ENCODE measurements at places on chromosomes 3 and 15.
A peak's percentile ranks its signal among the peaks of the same experiment; 100 is the strongest.

GRCh38 chr3:57681691-57682090 is 11.2 kb downstream of the DENND6A start:
- DNase-seq = no peak

- no peak for DNase-seq
These were observed 1.6 kb upstream of the MCTP2 start for GRCh38 chr15:94229591-94230369.

GRCh38 chr15:85112997-85113396 is 131.3 kb downstream of the PDE8A start:
- no peak for DNase-seq

- peak; percentile 70 for DNase-seq
These were observed 383.1 kb upstream of the TPRG1 start for GRCh38 chr3:188788621-188789081.

DNA sequence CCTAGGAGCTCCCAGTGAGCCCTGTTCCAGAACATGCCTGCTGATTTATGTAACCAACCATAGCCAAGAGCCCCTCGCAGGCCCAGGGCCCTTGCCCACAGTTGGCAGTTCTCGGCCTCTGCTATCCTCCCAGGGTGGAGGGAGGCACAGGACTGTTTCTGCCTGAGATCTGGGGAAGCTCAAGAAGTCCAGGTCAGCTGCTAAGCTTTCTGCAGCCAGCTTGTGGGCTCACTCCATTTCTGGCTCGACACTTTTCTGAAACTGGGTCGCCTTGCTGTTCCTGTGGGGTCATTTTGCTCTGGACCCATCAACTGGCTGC is 72.5 kb upstream of the HERC1 start:
- no peak for DNase-seq

DNA sequence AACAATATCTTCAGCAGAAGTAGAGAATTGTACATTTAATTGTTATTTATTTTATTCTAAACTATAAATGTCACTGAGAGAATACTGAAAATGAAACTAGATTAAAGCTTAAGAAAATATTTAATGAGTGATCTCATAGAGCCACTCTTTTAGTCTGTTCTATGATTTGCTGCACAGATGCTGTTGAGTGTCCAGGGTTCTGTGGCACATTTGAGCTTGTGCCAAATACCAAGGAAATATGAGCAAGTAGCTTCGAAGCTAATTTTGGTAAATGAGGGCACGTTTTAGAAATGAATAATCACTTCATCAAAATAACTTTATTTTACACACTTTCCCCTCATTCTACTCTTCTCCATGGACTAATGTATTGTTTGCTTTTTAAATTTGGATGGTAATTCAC is 53.6 kb upstream of the THRB start:
- peak; percentile 41 for DNase-seq

DNA sequence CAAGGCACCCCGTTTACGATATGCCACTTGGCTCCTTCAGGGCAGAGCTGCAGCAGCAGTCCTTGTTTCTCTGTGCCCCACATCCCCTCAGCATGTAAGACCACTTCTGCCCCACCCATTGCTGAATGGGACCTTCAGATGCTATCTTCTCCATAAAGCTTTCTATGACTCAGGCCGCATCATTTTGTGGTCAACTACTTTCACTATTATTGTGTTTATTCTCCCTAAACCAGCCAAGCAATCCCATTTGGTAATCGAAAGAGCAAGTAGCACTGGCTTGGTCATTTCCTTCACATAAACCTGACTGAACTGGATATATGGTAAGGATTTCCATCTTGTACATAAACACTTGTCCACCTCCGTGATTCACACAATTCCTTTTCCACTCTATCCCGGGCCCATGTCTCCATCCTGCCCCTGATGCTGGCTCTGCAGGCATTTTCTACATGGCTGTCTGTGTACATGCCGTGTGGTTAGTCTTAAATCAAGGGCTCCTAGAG is 25.7 kb downstream of the LIPC start:
- peak; percentile 32 for DNase-seq

DNA sequence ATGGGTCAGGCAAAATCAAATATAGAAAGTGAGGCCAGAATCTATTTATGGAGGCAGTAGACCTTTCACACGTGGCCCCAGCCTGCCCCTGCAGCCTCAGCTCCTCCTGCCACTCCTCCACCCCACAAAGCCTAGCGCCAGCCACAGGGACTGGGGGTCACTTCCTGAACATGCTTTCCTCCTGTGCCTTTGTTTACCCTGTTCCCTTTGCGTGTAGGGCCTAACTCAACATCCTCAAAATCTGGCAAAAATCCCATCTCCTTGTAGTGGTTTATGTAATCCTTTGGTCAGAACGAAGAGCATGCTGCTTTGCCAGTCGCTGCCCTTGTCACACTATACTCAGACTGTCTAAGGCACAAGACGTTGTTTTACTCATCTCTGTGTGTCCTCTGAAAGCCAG is 39.6 kb downstream of the KBTBD12 start:
- DNase-seq = no peak

DNA sequence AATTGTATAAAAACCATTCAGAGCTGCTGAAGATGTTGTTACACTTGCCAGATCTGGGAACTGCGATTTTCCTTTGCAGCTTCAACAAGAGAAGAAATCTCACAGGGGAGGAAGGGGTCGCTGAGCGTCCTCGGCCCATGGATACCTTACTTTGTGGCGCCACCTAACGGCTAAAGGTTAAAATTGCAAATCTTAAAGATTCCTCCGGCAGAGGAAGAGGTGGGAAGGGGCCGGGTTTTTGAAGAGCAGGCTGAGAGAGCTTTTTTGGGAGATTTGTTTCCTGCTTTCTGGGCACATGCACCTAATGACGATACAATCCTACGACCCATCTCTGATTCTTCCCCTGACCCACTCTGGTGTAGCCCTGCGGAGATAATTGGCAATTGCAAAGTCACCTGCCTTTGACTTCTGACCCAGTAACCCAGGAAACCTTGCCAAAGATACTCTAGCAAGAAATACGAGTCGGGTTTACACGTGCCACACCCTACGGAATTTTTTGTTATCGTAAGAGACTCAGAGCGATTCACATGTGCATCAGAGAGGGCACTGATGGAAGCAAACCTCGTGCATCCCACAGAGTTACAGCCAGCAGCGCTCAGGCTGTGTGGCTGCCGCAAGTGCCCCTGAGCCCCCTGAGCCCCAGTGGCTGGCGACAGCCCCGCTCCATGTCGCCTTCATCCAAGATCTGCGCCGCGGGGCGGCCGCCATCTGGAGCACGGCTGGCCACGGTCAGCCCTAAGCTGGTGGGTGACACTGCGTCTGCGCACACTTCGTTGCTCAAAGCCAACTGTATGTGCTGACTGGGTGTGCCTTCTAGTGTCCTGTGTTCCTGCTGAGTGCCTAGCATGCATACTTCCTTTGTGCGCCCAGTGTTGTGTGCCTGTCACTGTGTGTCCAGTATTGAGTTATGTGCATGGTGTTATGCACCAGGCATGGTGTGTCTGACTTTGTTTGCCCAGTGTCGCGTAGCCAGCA is 55.2 kb upstream of the CHRNA7 start:
- DNase-seq = no peak

- no peak for DNase-seq
These were observed 175.9 kb downstream of the FEZF2 start for GRCh38 chr3:62197350-62198012.

- DNase-seq = no peak
These were observed 666.5 kb downstream of the SQOR start for GRCh38 chr15:46301291-46301690.

DNA sequence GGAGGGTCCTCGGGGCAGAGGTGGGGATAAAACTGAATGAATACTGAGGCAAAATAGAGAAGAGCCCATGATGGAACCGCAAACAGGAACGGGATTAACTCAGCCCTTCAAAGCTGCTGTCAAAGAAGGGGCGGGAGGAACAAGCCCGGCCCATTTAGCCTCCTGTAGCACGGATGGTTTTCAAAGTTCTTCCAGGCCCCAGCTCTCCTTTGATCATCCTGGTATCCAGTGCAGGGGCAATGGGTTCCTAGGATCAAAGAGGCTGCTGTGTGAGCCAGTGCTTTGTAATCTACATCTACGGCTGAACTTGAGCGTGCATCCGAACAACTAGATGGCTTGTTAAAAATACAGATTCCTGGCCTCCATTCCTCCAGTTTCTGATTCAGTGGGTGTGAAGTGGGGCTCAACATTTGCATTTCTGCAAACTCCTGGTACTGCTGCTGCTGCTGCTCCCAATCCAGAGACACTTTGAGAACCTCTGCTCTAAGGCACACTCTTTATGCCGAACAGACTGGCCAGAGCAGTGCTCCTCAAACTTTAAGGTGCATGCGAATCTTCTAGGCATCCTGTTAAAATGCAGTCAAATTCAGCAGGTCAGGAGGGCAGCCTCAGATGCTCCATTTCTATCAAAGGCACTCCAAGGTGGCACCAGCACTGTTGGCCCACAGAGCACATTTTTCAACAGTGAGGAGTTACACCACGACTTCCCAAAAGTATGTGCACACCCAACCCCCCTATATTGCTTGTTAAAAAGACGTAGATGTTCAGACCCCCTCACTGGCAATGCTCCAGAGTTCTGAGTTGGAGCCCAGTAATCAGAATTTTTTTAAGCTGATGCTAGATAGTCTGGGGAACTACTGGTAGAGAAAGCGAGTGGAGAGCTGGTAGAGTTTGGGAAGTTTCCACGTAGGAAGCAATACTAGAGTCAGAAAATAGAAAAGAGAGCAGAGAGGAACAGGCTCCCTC is 5.6 kb downstream of the GALNT15 start:
- peak; percentile 59 for DNase-seq

- DNase-seq = peak; percentile 90
These were observed 54.5 kb upstream of the MEX3B start for GRCh38 chr15:82100111-82100929.

- peak; percentile 6 for DNase-seq
These were observed 91.0 kb downstream of the TPRG1 start for GRCh38 chr3:189262746-189263145.

GRCh38 chr3:66554178-66554577 is 53.4 kb upstream of the LRIG1 start:
- DNase-seq = peak; percentile 46

GRCh38 chr3:4724051-4724629 is 231.0 kb downstream of the ITPR1 start:
- no peak for DNase-seq

- no peak for DNase-seq
These were observed 12.3 kb upstream of the FOXB1 start for GRCh38 chr15:59991834-59992233.

All from fibroblast of gingiva (primary cell).